Stimulated activated CD8-positive, alpha-beta memory T cell treated with anti-CD3 and anti-CD28 coated beads, Interleukin-4, amount 100 ng/mL, for 1 hour (primary cell): ENCODE measurements at places on chromosomes 3 and 15.

GRCh38 chr3:100260081-100260684 lies 609 bp upstream of the TBC1D23 start:
- no peak for DNase-seq

GRCh38 chr3:173440514-173440913 lies 43.0 kb downstream of the NLGN1 start:
- no peak for DNase-seq

DNA sequence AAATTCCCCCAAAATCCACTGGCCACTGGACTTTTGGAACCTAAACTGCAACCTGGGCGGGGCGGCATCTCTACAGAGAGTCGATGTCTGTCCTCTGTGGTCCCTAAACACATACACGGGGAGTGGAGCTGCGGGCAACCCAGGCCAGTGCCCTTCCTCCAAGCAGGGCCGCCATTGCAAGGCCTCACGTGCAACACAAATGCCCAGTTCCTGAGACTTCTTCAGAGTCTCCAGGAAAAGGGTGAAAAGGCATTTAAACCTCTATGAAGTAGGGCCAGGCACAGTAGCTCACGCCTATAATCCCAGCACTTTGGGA lies 4.9 kb downstream of the MUC4 start:
- no peak for DNase-seq

GRCh38 chr3:50163572-50164455 lies 8.7 kb downstream of the SEMA3F start:
- no peak for DNase-seq

- DNase-seq, result no peak
These were observed 150.8 kb downstream of the TMEM108 start for GRCh38 chr3:133188996-133189395.

- DNase-seq, result no peak
These were observed 81.5 kb downstream of the TJP1 start for GRCh38 chr15:29740692-29741311.

DNA sequence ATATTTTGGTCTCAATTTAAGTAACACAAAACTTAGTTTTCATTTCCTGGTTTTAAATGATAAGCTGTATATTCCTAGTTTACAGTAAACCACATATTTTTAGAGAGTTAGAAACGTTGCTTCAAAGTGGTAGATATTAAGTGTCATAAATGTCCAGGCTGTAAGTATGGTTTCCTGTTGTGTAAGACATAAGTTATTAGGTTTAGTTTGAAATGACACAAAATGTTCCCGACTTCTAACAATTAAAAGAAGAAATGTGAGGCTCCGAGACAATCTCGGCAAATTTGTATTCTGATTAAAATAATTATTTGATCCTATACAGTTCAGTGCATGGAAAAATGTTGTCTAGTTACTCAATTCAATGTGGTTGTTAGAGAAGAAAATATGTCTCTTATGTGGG lies 387.3 kb downstream of the EPHA3 start:
- DNase-seq, result no peak

GRCh38 chr15:84856731-84857417 lies 27.6 kb upstream of the SLC28A1 start:
- no peak for DNase-seq

DNA sequence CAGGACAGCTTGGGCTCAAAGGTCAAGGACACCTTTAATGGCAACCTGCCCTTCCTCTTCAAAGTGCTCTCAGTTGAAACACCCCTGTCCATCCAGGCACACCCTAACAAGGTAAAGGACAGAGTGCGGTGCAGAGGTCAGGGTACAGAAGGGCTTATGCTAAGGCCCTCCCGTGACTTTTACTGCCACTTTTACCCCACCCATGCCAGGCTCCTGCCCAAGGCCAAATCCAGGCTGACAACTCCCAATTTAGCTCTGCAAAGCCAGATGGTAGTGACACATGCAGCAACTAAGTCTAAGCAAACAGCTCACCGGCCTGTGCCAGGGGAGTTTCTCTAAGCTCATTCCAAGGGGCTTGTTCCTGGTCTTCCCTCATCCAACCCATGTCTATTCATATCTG lies 1.6 kb downstream of the MPI start:
- DNase-seq, result no peak

- DNase-seq, result no peak
These were observed 770.7 kb upstream of the ALCAM start for GRCh38 chr3:104596054-104596453.

- DNase-seq, result no peak
These were observed 196.6 kb upstream of the BCL6 start for GRCh38 chr3:187941848-187942194.

DNA sequence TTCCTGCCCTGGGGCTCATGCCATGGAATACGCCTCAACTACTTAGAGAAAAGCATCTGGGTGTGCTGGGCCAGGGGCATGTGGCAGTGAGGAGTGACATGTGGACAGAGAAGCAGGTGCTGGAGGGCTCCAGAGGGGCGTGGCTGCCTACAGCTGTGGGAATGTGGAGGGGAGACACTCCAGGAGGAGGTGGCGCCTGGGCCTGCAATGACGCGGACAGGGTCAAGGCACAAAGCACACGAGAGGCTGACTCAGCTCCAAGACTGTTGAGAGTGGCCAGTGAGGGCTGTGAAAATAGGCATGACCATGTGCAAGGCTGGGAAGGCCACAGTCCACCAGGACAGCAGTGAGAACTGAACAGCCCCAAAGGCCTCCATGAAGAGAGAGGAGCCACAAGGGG lies 48.5 kb downstream of the PTH1R start:
- DNase-seq, result no peak

- DNase-seq, result peak; percentile 98
These were observed 608 bp upstream of the NDUFAF3 start for GRCh38 chr3:49021213-49021812.

DNA sequence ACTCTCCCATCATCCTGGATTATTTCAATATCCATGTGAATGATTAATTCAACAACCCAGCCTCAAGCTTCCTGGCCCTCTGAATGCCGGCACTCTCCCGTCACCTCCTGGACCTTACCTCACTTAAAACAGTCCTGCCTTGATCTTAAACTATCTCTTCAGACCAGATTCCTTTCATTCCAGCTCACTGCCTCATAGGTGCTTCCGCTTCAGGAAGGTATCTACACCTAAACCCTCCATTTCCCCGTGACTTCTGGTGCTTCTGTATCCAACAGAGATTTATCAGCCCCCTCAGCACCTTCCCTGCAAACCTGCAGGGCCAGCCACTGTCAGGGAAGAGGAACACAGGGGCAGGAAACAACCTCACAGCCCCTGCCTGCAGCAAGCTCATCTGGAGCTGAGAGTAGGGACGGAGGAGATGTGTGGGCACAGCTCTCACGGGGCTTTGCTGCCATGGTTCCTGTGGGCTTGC lies 98.9 kb upstream of the TJP1 start:
- no peak for DNase-seq

DNA sequence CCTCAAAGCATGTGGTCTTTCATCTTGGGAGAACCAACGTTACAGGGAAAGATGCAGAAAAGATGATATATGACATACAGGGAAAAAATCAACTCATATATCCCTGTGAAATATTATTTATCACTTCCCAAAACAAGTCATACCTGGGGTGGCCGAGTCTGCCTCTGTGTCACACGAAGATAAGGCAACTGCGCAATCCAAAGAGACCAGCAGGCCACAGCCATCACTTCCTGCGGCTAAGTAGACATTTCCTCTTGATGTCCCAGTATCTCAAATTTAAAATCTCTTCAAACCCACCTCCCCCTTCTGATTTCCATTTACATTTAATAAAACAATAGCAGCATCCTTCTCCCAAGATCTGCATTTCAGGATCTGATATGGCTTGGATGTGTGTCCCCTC lies 71.5 kb downstream of the IGF2BP2 start:
- no peak for DNase-seq

- DNase-seq, result no peak
These were observed 89.7 kb upstream of the SLC4A7 start for GRCh38 chr3:27573780-27574437.

GRCh38 chr15:23387621-23388190 lies 33.2 kb downstream of the GOLGA8S start:
- no peak for DNase-seq

DNA sequence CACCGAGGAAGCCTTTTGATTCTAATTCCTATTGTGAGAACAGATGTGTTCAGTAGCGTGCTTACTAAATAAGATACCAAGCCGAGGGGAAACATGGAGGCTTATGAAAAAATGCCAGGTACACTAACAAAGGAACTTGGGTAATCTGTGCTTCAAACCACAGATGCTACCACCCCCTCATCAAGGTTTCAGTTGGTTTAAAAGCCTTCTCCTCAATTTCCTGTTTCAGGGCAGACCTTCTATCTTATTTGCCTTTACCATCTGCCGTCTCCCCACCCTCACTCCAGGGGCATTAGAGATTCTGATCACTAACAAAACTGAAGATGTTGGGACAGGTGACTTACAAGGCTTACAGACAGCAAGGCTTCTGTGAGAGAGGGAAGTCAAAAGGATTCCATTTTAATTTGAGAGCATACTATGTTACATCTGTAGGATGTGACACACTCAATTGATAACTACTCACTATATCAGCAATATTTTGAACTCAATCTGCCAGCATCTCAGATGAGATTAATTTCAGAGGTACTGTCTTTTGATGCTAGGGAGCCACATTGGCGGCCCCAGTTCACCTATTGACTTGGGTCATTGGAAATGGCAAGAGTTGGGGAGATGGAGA lies 60.6 kb upstream of the PLCL2 start:
- DNase-seq, result no peak

- no peak for DNase-seq
These were observed 407.7 kb downstream of the FOXP1 start for GRCh38 chr3:71175691-71176365.

- DNase-seq, result no peak
These were observed 171.1 kb upstream of the CCDC54 start for GRCh38 chr3:107206141-107206540.

DNA sequence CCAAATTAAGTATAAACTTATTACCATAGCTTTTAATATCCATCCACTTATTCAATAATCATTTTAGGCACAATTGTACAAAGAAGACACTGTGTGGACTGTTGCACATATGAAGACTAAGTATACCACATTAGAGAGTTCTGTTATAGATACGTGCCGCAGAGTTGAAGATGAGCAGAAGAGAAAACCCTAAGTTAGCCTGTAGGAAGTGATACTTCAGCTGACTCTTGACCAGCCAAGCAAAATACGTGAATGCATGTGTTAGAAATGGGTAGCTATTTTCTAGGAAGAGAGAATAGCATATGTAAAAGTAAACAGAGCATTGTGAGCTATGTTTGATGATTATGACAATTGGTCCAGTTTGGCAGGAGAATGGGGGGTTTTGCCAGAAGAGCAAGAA lies 272.0 kb upstream of the ATP11B start:
- no peak for DNase-seq

DNA sequence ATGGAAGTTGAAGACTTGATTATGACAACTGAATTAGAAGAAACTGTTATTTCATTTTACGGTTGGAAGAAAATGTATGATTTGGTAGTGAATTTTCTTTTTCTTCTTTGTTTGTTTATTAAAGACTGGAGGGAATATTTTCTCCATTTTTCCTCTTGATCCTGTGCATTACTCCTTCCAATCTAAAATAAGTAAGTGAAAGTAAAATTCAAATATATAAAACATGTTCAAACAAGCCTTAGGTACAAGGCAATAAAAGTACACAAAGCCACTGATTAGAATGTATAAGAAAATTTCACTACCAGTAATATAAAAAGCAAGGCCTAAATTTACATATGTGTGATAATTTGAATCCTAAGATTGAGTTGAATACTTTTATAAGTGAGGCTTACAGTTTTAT lies 181.2 kb upstream of the MME start:
- no peak for DNase-seq

DNA sequence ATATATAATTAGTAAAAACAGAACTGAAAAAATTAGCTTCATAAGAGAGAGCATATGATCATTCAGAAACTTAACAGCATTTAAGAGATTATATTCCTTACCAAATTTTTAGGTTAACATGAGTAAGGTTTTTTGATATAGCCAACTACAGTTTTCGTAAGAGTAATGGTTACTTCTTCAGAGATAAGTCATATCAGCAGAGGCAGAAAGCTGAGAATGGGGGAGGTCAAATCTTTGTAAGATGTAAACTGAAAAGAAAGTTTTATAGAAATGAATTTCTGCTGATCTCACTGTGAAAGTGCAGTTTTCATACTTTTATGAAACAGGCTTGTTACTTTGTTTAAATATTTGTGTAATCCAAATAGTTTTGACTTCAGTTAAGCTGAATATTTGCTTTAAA lies 193.3 kb downstream of the ZBTB20 start:
- DNase-seq, result no peak

DNA sequence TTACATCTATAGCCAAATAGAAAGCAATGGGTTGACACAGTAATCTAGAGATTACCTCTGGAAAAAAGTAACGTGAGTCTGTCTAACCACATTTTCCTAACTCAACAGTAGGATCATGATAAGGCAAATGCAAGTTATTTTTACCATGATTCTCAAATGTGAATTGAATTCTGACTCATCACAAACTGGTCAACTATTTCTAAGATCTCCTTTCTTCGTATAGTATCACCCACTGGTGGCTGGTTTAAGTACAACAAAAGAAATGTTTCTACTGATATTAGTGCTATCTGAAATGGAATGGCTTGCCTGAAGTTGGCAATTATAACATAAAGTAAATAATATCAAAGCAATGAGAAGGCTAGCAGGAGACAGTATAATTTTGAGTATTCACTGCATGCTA lies 102.2 kb downstream of the ABI3BP start:
- DNase-seq, result no peak

GRCh38 chr3:11465744-11466616 lies 177.7 kb downstream of the VGLL4 start:
- no peak for DNase-seq

- DNase-seq, result no peak
These were observed 20.0 kb upstream of the CMTM7 start for GRCh38 chr3:32371461-32372212.

DNA sequence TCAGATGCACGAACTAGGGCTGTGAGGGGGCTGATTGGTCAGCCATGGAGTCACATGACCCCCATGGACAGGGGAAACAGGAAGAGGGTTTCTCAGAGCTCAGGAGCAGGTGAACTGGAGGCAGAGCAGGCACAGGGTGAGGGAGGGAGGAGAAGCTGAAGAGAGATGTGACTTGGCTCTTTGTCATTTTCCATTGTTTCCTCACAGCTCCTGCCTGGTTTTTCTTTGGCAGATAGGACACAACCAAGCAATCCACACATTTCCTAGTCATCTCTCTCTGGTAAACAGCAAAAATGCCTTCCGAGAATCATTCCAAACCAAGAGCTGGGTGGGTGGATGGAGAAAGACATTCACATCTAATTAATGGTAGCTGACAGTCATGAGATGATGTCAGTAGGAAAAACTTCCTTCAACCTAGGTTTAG lies 43.4 kb upstream of the LMCD1 start:
- no peak for DNase-seq

DNA sequence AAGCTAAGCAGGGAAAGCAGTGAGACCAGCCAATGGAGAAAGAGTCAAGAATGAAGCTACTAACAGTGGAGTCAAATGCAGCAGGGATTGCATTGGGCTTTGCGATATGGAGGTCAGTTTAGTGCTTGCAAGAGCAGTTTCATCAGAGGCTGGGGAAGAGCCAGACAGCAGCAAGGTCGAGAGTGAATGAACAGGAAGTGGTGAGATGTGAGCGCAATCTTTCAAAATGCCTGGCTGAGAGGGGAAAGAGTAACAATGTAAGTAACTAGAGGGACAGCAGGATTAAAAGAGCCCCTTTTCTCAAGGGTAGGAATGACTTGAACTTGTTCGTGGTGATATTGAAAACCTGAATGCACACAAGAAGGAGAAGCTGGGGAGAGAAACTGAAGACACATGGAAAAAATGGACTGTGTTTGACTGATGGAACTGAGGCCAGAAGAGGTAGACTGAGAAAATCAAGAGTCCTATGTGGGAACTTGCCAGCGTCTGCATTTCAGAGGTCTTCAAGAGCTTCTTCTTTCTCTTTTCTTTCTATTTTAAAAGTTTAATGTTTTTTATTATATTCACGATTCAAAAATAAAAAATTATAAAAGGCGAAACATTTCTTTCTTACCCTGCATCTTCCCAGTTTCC lies 30.6 kb upstream of the GPR160 start:
- DNase-seq, result no peak
